ENCODE measurements at places on chromosomes 6 and 20.

DNA sequence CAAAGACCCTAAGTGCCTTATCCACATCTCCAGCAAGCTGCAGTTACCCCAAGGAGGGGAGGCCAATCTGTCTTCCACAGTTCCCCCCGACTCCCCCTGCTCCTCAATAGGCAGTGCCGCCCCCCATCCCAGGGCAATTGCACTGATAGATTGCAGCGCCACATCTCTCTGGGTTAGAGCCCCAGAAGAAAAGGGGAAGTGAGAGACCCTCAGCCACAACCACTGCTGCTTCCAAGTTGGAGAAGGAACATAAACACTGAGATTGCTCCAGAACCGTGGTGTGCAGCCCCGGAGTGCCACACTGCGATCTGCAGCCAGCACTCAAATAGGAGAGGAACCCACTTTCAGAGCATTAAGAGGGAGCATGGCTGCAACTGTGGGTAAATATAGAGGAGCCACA is 101.5 kb downstream of the RWDD2A start:
- DNase-seq: no peak

DNA sequence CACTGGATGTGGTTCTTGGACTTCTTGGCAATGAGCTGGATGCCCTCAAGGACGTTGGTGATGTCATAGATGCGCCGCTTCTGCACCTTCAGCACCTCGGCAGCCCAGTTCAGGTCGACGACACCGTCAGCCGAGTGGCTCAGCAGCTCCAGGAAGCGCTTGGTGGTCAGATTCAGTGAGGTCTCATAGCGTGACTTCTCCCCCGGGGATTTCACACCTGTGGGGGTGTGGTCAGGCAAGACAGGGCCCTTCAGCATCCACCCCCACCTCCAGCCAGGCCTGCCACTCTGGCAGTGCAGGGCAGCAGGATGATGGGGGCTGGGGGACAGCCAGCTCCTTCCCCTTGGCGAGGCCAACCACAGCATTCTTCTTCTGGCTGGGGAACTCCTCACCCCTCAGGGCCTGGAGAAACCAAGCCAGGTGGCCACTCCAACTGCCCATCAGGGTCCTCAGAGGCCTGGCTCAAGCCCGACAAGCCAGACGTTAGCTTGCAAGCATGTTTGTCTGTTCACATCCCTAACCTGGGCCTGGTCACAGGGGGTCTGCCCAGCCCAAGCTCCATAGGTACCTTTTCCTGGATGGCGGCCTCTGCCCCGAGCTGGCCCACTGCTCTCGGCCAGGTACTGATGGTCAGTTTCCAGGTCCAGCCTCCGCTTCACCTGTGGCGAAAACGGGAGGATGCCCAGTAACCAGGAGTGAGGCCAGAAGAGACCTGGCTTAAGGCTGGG is 5.7 kb upstream of the NECAB3 start:
- DNase-seq: no peak

GRCh38 chr20:535958-536357 is 7.6 kb downstream of the CSNK2A1 start:
- no peak for DNase-seq

DNA sequence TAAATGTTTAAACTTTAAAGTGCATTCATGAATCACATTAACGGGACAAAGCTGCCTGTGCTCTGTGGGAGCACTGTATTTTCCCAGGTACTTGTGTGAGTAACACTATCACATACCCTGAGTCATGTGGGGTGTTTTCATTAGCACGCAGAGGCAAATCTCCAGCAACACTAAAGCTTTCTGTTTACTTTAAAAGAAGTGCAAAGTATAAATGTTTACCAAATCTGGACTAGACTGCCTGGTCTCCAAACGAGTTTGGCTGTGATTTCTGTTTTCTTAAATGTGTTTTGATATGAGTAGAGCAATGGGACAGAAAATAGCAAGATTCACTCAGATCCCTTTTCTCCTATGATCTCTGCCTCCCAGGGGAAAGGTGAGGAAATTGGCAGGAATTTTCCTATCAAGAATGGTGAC is 28.8 kb upstream of the RIPPLY2 start:
- no peak for DNase-seq

DNA sequence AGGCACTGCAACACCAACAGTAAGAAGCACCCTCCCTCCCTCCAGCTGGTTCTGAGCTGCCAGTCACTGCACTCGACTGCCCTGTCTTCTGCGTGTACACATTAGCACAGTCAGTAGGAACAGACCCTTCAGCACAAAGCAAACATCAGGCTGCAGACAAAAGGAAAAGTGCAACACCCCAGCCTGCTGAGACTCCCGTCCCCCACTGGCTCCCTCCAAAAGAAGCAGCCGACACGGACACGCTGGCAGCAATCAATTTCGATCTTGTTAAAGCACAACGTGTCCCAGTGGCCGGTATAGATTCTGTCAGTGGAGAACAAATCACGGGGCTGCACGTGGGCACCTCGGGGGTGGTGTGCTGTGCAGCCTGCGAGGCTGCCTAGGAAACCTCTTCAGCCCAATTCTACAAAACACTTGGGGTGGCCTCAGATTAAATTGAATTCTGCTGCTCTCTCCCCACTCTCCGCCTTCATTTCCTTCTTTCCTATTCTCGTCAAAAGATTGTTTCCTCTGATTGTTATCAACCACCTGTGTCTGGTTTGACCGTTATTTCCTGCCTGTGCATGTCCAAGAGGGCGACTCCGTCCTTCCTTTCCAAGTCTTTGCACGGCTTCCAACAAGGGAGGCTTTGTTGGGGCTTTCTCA is 38.7 kb downstream of the TRAF3IP2 start:
- no peak for DNase-seq

GRCh38 chr6:157627195-157627966 is 195.7 kb upstream of the SNX9 start:
- no peak for DNase-seq

DNA sequence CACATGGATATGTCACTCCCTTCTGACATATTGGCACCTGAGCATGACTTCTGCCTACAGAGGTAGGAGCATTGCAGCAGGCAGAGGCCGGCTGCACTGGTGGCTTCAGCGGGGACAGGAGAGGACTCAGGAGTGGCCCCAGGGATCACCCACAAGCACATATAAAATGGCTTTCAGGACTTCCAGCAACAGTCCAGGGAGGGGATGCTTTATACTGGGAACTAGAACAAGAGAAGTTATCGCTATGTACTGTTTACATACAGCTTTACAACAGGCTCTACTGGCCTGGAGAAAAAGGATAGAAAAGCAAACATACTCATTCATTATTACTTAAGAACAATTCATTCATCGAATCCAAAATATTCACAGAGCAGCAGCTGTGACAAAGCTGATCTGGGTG is 337.8 kb downstream of the THBS2 start:
- DNase-seq: no peak

DNA sequence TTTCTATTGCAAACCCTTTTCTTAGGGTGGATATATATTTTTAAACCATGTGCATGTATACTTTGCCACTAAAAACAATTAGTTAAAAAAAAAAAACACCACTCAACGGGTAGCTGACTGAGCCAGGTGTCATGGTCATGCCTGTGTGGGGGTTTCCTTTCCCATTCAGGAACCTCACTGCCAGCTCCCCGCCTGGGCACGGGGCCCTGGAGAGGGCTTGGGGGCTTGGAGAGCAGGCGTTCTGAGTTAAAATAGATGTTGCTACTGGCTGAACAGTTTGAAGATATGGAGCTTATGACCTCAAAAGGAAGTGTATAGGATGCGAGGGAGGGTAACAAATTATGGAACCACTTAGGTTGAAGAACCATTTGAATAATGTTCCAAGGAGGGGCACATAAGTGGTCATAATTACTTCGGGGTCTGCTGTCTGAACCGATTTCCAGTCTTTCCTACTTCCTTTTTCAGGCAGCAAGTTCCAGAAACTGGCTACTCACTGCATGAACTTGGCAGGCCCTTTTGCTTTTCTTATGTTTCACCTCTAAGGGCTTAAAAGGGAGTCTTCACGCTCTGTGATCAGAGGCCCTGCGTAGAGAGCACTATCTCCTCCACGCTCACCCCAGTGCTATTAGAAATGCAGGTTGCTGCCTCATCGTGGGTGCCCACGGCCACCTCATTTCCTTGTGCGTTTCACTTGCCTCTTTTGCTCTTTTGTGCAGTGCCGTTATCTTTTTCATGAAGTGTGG is 9.9 kb downstream of the STX16 start:
- no peak for DNase-seq

- no peak for DNase-seq
Measured at GRCh38 chr6:55997223-55997874, 122.0 kb upstream of the BMP5 start.

DNA sequence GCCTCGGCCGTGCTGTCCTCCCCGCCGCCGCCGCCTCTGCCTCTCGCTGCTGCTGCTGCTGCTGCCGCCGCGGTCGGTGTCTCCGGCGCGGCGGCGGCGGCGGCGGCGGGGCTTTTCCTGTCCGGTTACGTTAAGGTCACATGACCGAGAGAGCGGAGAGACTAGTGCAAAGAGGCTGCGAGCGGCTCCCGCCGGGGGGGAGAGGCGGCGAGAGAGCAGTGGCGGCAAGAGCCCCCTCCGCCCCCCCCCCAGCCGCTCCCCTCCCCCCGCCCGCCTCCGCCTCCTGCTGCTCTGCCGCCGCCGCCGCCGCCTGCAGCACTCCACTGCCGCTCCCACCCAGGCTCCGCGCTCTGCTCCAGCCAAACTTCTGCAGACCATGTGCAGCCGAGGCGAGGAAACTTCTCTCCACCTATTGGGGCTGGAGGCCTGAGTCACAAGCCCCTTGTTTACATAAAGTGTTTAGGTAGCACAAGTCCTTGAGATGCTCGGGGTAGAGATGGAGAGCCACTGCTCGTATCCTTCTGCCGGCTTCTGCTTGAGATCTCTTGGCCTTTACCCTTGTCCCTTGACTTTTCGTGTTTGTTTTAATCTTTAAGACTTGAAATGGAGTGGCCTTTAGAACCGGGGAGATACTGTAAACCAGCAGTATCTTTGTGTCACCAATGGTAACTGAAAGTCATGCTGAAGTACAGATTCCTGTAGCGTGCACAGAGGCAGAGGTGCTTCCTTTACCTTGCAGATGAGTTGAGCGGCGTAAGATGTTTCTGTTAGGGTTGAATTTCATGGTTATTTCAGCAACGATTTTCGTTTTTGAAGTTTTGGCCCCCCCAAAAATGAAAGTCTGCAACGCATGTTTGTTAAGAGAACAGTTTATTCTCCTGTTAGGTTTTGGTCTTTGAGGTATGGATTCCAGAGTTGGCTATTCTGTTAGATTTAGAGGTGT is at the start of gene ZBTB2:
ZBTB2 (minus strand) TSS at position 89 of the 943 bp plus-strand sequence. CDS start 17,922 bp downstream, outside the sequence.
- peak; percentile 80 for DNase-seq

GRCh38 chr6:167089243-167090142 is 33.4 kb upstream of the CCR6 start:
- no peak for DNase-seq

DNA sequence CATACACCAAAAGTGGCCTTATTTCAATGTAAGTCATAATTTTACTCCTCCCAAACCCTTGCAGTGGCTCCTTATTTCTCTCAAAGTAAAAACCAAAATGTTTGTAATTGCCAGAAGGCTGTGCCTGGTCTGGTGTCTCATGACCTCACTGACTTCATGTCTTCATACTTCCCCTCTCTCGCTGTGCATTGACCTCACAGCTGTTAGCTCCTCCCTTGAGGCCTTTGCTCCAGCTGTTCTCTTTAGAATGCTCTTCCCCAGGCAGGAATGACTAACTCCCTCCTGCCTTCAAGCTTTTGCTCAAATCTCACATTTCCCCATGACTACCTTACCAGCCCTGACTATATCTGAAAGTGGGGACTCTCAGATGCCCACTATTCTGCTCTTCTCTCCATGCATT is 83.3 kb downstream of the MTFR2 start:
- DNase-seq: no peak

DNA sequence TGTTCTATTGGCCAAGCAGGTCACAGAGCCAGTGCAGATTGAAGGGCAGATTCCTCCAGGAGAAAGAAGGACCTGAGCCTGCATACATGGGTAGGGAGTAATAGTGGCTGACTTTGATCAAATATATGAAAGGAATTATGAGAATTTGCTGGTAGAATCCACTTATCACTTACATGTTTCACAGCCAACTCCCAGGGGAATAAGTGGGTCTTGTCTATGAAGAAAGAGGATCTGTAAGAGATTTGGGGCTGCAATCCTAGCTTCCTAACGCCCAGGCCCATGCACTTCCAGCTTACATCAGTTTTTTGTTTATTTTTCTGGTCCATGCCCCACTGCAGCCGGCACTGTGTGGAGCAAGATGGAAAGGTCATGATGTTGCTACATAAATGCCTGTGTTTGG is 107.9 kb upstream of the SYNDIG1 start:
- DNase-seq: no peak

- peak; percentile 68 for DNase-seq
Measured at GRCh38 chr6:137904822-137905617, 38.0 kb downstream of the TNFAIP3 start.

GRCh38 chr6:43475516-43475915 is 1.9 kb upstream of the TJAP1 start:
- no peak for DNase-seq

- DNase-seq: no peak
Measured at GRCh38 chr20:57229490-57229889, 37.0 kb downstream of the BMP7 start.

DNA sequence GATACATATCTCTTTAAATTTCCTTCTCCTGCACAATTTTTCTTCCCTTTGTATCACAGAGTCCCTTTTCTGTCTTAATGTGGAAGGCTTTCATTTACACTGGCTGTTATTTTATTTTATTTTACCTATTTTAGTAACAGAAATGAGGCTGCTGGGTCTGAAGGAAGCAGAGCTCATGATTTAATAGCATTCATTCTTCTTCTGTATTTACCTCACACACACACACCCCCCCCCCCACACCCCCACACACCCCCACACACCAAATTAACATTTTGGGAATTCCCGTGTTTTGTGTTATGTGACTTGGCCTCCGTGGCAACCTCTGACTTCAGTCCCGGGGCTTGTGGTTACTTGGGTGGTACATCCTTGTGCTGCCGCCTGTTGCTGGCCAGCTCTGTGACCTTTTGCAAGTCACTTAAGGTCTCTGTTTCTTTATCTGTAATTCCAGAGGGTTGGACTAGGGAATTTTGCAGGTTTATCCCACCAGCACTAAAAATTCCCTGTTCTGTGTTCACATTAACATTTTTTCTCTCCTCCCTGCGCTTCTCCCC is 108.8 kb downstream of the TIAM2 start:
- DNase-seq: no peak

GRCh38 chr6:51972659-51973058 is 114.8 kb downstream of the PKHD1 start:
- no peak for DNase-seq

- no peak for DNase-seq
Measured at GRCh38 chr6:38164671-38165108, 345.2 kb downstream of the ZFAND3 start.

All from natural killer cell treated with Interleukin-12 subunit alpha and Interleukin-12 subunit beta and Interleukin-15 and Interleukin-18, amount 100 ng/mL, for 72 hours (primary cell).